ENCODE measurements at places on chromosomes 11 and 22.

DNA sequence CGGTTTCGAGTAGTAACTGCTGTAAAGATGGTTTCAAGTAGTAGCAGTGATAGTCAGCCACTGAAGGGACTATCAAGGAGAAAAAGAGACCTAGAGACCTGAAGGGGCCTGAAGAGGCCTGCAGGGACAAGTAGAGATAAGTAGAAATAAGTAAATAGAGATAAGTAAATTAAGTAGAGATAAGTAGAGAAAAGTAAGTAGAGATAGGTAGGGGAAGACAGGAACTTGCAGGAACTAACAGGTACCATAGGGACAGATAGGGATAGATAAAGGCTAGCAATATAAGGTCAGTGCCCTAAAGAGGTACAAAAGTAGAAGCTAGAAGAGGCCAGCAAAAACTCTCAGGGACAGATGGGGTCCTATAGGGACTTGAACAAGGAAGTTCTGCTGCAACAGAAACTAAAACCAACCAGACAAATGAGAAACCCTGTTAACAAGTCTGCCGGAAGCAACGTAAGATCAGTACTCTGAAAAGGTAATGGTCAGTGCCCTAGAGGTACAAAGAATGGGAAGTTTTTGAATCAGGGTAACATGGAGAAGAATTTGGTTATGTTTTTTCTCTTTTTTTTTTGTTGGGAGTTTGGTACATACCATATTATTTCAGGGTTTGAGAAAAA lies 9.6 kb upstream of the SC5D start:
- H3K36me3 ChIP-seq = peaks cover 4% of the 10 kb centered on the region
- H3K27me3 ChIP-seq = peaks cover 1% of the 10 kb centered on the region
- H3K4me3 ChIP-seq = no peak overlapping the region
- no peaks in the 10 kb centered on the region for H3K4me1 ChIP-seq
- H3K27ac ChIP-seq = no peak overlapping the region

- peak overlapping the region; percentile 41 for H3K27ac ChIP-seq
- H3K36me3 ChIP-seq = peaks cover 9% of the 10 kb centered on the region
- peaks cover 37% of the 10 kb centered on the region for H3K4me1 ChIP-seq
Observed at GRCh38 chr11:10298342-10298741, 4.3 kb upstream of the SBF2 start.

GRCh38 chr11:87628026-87628580 lies 547.1 kb downstream of the RAB38 start:
- no peaks in the 10 kb centered on the region for H3K36me3 ChIP-seq

GRCh38 chr11:31397239-31397834 lies 27.7 kb downstream of the DNAJC24 start:
- no peaks in the 10 kb centered on the region for H3K4me1 ChIP-seq
- H3K27me3 ChIP-seq = peaks cover 2% of the 10 kb centered on the region
- no peak for DNase-seq
- H3K4me3 ChIP-seq = no peak overlapping the region
- peaks cover 9% of the 10 kb centered on the region for H3K36me3 ChIP-seq

DNA sequence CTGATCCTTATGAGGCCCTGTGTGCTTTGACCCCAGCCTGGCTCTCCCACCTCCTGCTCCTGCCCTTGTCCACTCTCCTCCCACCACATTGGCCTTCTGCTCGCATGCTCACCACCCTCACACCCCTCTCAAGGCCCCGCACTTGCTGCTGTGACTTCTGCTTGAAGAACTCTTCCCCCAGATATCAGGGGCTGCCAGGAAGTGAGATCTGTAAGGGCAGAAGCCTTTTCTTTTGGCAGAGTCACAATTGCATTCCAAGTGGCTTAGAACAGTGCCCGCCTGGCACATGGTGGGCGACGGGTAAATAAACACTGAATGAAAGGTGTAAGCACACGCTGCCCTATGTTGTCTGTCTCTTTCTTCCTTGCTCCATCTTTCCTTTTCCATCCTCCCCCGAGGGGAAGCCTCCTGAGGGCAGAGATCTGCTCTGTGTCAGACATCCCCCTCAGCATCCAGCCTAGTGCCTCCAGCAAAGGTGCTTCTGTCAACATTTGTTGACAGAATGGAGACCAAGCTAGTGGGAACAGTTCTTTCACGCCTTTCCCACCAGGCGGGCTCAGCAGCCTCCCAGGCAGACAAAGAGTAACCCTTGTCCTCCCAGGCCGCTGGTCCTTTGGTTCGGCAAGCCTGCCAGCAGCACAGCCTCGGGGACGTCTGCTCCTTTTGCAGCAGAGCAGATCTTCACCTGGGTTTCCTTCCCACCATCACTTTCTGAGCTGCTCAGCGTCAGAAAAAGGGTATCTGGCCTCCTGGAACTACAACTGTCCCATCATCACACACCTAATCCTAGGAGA lies 10.0 kb upstream of the PEX26 start:
- no peak for DNase-seq
- peaks cover 23% of the 10 kb centered on the region for H3K4me1 ChIP-seq
- H3K27ac ChIP-seq = no peak overlapping the region
- peaks cover 4% of the 10 kb centered on the region for H3K36me3 ChIP-seq
- no peak overlapping the region for H3K4me3 ChIP-seq

DNA sequence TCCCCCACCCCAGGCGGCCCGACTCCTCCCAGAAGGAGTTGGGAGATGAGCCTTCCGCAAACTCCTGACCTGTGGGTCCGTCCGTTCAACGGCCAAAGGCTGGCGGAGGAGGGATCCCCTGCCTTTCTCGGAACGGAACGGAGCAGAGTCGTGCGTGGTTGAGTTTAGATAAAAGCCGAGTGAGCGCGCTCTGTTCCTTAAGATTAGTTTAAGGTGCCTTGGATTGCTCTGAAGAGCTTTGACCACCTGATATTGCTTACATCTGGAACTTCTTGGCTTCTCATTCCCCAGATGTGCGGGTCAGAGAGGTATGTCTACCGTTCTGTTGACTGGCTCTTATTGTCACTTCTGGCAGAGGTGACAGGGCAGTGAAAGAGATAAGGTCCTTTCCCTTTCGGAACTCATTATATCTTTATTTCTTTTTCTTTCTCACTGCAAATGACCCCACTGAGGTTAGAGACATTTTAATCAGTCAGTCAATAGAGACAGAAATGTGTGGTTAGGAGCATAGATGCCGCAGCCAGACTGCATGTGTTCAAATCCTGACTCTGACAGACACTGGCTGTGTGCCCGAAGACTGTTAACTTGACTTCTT lies at the start of gene TRIM6:
Gene TRIM6 (plus strand): TSS at position 31 of the 595 bp plus-strand sequence. CDS start 261 bp downstream, at position 292.
- peaks cover 20% of the 10 kb centered on the region for H3K4me1 ChIP-seq
- peak within 1 kb of the TSS; percentile 92 for H3K4me3 ChIP-seq
- peak; percentile 47 for DNase-seq

DNA sequence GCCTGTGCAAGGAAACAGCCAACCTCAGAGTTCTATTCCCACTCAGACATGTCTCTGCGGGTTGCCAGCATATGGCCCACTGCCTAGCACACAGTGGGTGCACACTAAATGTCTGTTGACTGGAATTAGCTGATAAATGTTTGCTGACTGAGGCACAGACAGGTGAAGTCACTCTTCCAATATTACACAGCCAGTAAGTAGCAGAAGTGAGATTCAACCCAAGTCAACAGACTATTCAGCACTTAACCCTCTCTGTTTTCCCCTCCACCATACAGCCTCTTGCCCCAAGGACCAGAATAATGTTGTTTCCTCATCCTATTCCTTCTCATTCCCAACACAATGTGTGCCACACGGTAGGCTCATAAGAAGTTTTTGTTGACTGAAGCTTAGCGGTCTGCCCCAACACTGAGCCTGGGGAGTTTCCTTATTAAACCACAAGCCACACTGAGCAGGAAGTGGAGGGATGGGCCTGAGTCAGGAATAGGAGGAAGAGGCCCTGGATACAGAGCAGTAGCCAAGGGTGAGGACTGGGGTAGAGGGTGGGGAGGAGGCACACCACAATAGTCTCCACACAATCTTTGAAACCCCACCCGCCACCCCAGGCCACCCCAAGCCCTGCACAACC lies 15.7 kb upstream of the IL10RA start:
- H3K27me3 ChIP-seq = peaks cover 2% of the 10 kb centered on the region
- no peaks in the 10 kb centered on the region for H3K36me3 ChIP-seq
- H3K27ac ChIP-seq = peak overlapping the region; percentile 72
- no peak overlapping the region for H3K4me3 ChIP-seq
- H3K4me1 ChIP-seq = peaks cover 42% of the 10 kb centered on the region

GRCh38 chr11:33258631-33259205 lies 1.5 kb downstream of the HIPK3 start:
- peaks cover 19% of the 10 kb centered on the region for H3K27me3 ChIP-seq
- peak overlapping the region; percentile 100 for H3K4me3 ChIP-seq
- H3K36me3 ChIP-seq = peaks cover 8% of the 10 kb centered on the region
- H3K27ac ChIP-seq = peak overlapping the region; percentile 99

DNA sequence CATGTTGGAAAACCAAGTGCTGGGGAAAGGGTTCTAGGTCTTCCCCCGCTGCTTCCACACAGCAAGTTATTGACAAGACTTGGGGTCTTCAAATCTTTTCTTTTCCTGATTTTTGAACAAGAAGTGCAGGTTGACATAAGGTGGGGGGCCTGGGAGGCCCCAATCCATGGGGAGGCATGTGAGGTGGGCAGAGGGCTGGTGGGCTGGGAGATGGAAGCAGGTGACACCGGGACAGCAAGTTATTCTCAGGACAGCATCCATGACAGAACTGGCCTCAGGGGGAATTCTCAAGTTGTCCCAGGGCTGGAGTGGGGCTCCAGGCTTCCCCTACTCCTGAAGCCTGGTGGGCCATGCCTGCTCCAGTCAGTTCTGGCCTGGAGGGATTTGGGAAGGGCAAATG lies 5.5 kb downstream of the FGF19 start:
- no peak overlapping the region for H3K4me3 ChIP-seq
- H3K27ac ChIP-seq = no peak overlapping the region
- H3K36me3 ChIP-seq = no peaks in the 10 kb centered on the region
- peaks cover 4% of the 10 kb centered on the region for H3K27me3 ChIP-seq

- peaks cover 12% of the 10 kb centered on the region for H3K27me3 ChIP-seq
- peaks cover 5% of the 10 kb centered on the region for H3K4me1 ChIP-seq
- DNase-seq = no peak
- H3K36me3 ChIP-seq = peaks cover 4% of the 10 kb centered on the region
Observed at GRCh38 chr22:37824674-37825641, 1.8 kb downstream of the GALR3 start.
